MCF 10A (cell line): ENCODE measurements at places on chromosomes 13 and 19.

DNA sequence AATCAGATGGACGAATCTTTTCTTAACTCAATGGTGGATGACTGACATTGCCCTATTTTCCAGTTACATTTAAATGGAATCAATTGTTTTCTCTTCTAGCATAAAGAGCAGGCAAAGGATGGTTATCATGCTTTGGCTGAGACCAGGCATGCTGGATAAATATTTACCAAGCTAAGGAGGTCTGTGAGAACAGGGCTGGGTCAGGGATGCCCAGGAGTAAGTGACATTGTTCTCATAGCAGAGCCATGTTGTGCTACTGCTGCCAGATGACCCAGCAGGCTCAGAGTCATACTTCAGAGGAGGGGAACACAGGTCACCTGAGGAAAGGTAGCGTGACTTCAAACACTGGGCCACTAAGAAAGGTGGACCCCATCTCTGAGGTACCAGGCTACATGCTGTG lies 116.0 kb upstream of the RNF113B start:
- DNase-seq = no peak

DNA sequence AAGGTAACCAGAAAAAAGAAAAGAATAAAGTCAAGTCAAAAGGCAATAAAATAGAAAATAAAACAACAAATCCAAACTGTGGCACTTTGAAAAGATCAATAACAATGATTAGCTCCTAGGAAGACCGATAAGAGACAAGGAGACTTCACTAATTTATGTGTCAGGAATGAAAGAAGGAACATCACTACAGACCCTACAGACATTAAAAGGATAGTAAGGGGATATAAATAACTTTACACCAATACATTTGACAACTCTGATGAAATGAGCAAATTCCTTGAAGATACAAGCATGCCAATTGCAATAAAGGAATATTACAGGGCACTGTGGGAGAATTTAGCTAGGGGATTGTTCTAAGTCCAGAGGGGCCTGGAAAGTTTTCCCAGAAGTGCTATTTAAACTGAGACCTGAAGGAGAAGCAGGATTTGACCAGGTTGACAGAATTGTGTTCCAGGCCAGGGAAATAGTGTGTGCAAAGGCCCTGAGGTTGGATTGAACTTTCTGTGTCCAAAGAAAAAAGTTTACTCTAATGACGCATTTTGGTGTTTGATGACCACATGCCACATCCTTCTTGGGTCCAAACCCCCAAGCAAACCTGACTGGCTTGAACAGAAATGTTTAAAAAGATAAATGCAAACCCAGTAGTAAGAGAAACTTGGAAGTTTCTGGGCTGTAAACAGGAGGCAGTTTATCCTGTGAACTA lies 1.6 kb upstream of the C19orf38 start:
- no peak for DNase-seq

DNA sequence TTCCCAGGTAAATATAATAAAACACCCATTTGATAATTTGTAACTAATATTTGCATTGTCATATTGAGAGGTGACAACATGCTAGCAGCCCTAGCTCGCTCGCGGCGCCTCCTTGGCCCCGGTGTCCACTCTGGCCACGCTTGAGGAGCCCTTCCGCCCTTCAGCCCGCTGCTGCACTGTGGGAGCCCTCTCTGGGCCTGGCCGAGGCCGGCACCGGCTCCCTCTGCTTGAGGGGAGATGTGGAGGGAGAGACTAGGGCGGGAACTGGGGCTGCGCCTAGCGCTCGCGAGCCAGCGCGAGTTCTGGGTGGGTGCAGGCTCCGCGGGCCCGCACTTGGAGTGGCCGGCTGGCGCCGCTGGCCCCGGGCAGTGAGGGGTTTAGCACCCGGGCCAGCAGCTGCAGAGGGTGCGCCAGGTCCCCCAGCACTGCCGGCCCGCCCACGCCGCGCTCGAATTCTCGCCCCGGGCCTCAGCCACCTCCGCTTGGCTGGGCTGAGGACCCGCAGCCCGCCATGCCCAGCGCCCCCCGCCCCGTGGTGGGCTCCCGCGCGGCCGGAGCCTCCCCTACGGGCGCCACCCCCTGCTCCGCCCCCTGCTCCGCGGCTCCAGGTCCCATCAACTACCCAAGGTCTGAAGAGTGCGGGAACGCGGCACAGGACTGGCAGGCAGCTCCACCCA lies 594.4 kb downstream of the SLITRK6 start:
- DNase-seq = no peak

GRCh38 chr13:114056205-114057013 lies 76.0 kb downstream of the RASA3 start:
- DNase-seq = no peak

DNA sequence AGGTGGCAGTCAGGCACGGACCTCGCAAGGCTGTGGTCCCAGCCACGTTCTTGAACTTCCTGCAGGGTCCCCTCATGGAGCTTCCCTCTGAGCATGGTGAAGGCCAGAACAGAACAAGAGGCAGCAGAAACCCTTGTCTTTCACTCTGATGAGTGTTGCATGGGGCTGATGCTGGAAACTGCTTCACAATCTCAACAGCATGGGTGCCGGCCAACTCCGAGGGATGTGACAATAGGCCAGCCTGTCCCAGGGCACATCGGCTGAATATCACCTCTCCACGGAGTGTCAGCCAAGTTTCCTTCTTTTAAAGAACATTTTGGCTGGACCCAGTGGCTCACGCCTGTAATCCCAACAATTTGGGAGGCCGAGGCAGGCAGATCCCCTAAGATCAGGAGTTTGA lies 173.9 kb downstream of the FOXO1 start:
- DNase-seq = no peak

- DNase-seq = no peak
Observed at GRCh38 chr19:2239771-2240770, 3.4 kb downstream of the SF3A2 start.

GRCh38 chr13:34103854-34104253 lies 285.9 kb downstream of the RFC3 start:
- no peak for DNase-seq
